ENCODE measurements at places on chromosomes 13 and 19.

DNA sequence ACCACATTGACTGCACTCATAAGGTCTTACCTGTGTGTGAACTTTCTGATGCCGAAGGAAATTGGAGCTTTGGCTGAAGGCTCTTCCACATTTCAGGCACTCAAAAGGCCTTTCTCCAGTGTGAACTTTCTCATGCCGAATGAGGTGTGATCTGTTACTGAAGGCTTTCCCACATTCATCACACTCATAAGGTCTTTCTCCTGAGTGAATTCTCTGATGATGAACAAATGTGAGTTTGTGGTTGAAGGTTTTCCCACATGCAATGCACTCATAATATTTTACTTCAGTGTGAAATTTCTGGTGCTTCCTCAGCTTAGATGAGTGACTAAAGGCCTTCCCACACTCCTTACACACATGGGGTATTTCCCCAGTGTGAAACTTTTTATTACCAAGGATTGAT is 5.7 kb downstream of the ZNF132 start:
- no peak for DNase-seq

DNA sequence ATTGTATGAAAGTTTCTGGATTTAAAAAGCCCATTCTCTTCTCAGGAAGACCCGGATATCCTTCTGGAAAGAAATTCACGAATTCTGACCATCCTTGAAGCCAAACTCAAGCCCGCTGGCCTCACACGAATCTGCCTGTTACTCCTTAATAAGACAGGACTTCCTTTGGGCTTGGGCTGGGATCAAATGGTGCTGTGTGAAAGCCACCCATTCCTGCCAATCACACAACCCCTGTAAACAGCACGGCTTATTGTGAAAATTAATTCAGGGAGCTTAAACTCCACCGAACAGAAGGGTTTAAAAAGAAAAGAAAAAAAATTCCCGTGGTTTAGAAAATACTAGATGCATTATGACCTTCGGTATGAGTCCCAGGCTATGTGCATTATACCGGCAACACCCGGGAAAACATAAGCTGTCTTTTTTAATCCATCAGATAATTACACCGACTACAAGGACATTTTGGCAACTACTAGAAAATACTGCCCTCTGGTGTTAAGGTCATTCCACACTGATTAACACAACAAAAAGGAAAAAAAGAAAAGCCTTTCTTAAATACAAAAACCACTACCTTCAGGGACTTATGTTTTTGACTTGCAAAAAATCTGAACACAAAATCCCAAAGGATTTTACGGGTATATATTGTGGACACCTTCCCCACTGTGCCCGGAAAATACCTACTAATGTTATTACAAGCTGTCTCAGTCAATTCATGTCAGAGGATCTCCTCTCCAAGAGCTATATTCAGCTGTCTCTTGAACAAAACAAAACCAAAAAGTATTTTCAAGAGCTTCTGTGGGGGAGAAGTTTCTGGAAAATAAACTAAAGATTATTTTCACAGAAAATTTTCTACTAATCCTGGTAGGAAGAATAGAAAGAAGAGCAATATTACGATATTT is 76.0 kb upstream of the LSM14A start:
- DNase-seq, result peak; percentile 38

- no peak for DNase-seq
These were observed 422 bp upstream of the MTUS2 start for GRCh38 chr13:28819735-28820098.

DNA sequence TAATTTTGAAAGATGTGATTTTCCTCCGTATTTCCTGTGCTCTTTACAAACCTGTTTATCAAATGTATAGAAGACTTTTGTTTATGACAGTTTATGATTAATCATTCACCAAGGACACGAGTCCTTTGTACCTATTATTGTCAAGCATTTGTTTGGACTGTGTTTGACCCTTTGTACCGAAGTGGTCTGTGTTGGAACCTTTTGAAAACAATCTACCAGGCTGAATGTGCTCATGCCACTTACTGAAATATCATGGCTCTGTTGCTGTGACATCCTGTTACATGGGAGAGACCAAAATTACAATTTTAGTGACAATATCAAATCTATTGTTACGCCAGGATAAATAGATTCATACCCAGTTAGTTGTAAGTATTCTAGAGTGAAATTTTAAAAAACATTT is 193.6 kb downstream of the IRS2 start:
- no peak for DNase-seq

Data from SHP77 (cell line).